ENCODE measurements at places on chromosomes 7 and 10.

GRCh38 chr7:146701166-146701565 lies 584.6 kb downstream of the CNTNAP2 start:
- no peak for DNase-seq

- no peak for DNase-seq
These were observed 62.6 kb upstream of the EFCAB10 start for GRCh38 chr7:105643851-105644250.

- no peak for DNase-seq
These were observed 42.5 kb downstream of the LRRC4 start for GRCh38 chr7:127988751-127989150.

DNA sequence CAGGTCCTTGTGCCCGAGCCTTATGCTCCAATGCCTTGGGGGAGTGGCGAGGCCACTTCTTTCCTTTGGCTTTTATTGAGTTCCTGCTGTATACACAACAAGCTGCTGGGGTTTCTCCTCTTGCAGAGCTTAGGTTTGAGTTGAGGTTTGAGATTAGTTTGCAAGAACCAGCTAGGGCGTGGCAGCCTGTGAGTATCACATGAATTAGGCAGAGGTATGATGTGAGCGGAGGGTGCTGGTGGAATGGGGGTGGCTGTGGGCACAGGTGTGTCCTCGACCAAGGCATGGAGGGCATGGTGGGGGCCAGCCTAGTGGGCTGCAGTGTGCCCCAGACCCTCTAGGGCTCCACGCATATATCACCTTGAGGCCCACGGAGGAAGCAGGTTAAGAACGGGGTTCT lies 123.3 kb downstream of the DOCK1 start:
- DNase-seq = no peak

GRCh38 chr7:69674701-69675182 lies 76.5 kb downstream of the AUTS2 start:
- no peak for DNase-seq

GRCh38 chr10:30594077-30594476 lies 35.5 kb downstream of the LYZL2 start:
- DNase-seq = no peak

- DNase-seq = no peak
These were observed 475.3 kb upstream of the AUTS2 start for GRCh38 chr7:69122953-69123352.

DNA sequence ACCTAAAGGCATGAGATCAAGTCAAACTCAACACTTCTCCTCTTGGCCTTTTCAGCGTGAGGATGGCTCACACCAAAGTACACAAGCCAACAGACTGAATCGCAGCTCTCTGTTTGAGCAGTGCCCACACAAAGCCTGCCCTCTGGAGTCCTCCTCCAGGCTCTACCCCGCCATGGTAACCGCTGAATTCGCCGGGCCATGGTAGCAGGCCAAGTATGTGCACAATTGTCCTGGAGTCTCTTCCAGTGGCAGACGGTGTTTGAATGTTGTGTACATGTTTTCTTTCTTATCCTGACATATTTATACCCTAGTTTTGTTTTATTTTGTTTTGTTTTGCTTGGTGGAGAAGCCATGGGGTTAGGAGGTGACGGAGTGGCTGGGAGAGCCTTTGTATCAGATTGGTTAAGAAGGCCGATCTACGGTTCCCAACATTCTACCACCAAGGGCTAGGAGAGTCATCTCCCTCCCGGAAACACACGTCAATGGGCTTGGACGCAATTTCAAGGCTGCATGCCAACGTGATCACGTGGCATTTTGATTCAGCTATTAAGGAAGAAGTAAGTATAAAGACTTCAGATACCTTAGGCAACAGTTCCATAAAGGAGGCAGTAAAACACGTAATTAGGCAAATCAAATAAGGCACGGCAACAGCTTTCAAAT lies 12.1 kb upstream of the SHH start:
- no peak for DNase-seq

DNA sequence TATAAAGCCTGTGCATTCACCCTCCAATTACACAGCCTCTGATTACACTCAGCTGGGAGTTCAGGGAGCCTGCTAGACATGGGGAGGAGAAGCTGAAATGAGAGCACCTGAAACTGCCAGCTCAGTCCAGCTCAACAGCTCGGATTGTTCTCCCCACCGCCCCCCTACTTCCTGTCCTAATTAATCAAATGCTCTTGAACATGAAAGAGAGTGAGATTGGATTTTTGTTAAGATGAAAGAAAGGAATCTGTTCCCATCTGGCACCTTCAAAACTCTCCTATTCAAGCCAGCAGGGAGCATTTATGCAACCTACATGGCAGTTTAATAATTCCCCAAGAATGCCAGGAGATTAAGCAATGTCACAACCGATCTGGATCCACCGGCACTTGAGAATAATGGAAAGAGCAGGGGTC lies 98.0 kb downstream of the NPSR1 start:
- no peak for DNase-seq

All from glutamatergic neuron (in vitro differentiated cells).